Left hindlimb (tissue), 1 donor: ENCODE measurements at places on chromosomes 1 and 21.
A peak's percentile ranks its signal among the peaks of the same experiment; 100 is the strongest.

DNA sequence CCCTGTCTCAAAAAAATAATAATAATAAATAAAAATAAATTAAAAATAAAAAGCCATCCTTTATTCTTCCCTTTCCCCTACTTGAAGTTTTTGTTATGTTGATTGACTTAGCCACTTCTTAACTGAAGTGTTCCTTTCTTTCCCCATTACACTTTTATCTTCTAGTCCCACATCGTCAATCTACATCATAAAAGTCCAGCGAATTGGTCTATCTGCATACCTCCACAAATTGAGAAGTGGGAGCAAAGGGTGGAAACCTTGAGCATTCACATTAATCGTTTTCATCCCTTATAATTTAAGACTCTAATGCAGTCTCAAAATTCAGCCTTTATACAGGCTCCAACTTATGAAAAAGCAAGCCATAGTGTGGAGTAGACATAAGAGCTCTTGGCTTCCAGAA is 6.5 kb upstream of the ZYG11A start:
- DNase-seq = no peak

GRCh38 chr1:151545542-151545941 is 5.4 kb downstream of the TUFT1 start:
- DNase-seq = no peak

- no peak for DNase-seq
Observed at GRCh38 chr1:30976143-30976542, 67.6 kb upstream of the SDC3 start.

- peak; percentile 68 for DNase-seq
Observed at GRCh38 chr1:200415789-200416593, 6.2 kb upstream of the ZNF281 start.

DNA sequence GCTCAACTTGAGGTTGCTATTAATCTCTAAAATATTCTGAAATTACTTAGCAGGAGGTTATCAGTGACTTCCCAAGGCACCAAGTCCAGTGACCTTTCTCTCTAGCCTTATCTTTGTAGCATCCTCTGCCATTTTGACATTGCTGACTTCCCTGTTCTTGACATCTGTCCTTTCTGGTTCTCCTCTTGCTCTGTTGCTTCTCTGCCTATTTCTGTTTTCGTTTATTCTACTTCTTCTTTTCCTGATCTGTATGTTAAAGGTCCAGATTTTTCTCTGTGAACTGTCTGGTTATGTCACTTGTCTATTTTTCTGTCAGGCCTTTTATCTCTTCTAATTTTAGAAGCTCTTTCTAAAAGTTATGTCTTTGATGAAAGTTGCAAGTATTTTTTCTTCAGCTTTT is 178.8 kb downstream of the VPS13D start:
- no peak for DNase-seq

DNA sequence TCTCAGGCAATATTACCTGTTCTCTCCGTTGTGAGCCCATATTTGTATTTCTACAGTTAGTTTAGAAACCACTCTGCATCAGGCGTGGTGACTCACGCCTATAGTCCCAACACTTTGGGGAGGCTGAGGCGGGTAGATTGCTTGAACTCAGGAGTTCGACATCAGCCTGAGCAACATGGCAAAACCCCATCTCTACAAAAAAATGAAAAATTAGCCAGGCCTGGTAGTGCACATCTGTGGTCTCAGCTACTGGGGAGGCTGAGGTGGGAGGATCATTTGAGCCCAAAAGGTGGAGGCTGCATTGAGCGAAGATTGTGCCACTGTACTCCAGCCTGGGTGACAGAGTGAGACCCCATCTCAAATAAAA is 19.7 kb upstream of the ID3 start:
- DNase-seq = no peak

- no peak for DNase-seq
Observed at GRCh38 chr1:54363925-54364324, 42.3 kb downstream of the SSBP3 start.

DNA sequence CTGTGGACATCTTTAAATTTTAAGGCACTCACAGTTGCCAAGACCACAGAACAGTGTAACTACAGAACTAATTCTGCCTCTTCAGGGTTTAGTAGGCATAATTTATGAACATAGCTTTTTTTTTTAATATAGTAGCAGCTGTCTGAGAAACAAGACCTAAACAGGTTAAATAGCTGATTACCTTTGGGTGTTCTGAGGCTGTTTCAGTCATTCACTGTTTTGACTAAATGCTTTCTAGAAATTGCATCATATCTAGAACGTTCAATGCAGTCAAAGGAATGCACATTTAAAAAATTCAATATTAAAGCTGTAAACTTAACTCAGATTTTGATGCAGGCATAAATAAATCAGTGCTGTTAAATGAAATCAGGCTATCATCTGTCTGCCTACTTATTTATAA is 101.6 kb downstream of the BRINP3 start:
- no peak for DNase-seq

DNA sequence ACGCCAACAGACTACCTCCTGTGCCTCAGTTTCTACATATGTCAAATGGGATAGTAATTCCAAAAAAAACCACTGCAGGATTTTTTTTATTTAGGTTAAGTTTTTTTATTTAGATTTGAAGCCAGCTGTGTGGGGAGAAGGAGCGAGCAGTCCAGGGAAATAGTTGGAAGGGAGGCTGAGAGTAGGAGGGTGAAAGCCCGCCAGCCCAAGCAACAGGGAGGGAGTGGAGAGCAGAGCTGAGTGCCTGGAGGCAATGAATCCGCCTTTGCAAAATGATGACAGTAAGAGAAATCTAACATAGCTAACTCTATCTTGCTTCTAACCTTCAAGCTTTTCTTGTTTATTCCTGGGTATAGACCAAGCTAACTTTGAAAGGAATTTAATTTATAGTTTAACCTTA is 15.6 kb upstream of the C1orf198 start:
- peak; percentile 61 for DNase-seq

- DNase-seq = no peak
Observed at GRCh38 chr21:45351526-45352275, 53.3 kb upstream of the COL18A1 start.
